ENCODE measurements at places on chromosomes 16 and 17. TPM values are rescaled to one million over a fixed set of nuclear protein-coding genes. Genes with fewer than 3 reads are reported as not detected.

The CTRB2 gene
- not detected for polyA plus RNA-seq

DNA sequence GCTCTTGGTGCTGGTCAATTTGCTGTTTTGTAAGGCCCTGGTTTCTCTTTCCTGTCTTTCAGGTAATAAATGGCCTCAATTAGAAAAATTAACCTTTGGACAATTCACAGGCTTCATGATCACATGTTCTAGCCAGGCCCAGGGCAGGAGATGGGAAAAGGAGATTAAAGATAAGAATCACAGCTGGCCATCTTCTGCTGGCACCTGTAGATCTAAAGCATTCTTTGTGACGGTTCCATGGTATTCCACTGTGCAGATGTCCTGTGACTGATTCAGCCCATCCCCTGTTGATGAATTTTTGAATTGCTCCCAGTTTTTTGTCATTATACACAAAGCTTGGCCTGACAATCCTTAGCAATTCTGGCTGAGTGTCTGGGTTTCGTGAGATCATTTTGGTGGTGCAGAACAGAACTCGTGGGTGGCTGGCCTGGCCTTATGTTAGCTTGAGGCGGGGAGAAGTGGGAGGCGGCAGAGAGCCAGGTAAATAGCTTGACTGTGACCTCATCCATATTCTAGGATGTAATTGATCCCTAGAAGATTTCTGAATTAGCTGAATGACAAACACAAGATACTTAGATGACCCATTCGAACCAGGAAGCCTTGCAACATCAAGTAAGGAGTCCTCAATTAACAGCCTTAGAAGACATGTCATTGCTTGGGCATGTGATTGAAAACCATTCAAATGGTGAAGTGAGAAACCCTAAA lies 14.1 kb downstream of the TMC5 start:
- no peak for DNase-seq

GRCh38 chr16:51306886-51307595 lies 156.0 kb upstream of the SALL1 start:
- no peak for DNase-seq

The USP6 gene
- polyA plus RNA-seq, result 0.06 TPM

The OTOP3 gene
- polyA plus RNA-seq, result not detected

DNA sequence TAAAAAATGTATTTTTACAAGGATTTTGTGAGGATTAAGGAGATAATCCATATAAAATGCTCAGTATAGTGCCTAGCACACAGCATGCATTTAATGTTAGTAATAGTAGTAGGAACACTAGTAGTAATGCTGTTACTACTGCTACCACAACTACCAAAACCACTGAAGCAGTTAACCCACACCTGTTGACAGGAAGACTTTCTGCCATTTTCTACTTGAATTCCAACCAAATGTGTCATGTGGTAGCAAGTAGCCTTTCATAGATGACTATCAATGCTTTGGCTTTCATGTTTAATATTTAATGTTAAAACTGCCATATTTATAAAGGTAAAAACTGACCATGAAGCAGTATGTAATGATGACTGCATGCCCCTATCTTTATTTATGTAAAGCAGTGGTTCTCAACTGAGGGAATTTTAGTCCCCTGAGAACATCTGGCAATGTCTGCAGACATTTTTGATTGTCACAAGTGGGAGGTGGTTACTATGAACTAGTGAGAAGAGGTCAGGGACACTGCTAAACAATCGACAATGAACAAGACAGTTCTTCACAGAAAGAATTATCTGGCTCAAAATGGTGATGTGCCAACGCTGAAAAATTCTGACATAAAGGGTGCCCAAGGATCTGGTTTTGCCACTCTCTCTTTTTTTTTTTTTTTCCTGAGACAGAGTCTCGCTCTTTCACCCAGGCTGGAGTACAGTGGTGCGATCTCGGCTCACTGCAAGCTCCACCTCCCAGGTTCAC lies 89.4 kb downstream of the ITFG1 start:
- no peak for DNase-seq

The CDH16 gene
- 1,180 TPM for polyA plus RNA-seq

GRCh38 chr16:13633391-13633861 lies 286.5 kb upstream of the ERCC4 start:
- peak; percentile 62 for DNase-seq

DNA sequence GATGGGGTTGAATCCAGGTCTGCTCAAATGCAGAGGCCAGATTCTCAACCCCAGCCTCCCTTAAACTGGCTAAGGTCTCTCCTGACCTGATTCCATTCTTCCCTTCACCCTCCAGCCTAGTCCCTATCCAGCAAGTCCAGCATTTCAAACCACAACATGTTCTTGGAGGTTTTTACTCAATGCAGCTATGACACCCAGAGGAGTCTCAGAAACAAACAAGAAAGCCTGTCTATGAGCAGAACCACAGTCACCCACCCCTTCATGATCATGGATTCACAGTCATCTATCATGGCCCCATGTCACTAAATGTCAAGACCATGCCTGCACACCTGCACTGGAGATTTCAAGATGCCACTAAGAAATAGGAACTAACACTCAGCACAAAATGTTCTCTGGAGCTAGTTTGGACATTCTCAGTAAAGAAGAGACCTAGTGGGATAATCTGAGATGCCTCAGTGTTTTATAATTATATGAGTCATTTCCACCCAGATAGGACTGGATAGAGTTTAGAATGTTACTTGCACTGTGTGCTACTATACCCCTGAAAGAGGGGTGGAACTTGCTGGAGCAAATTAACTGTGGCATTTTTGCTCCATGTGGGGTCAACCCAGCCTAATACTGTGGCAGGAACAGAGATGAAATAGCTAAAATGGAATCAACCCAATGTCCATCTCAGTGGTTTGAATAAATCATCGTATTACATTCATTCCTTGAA lies 9.5 kb upstream of the METTL22 start:
- DNase-seq, result no peak

The HOXB1 gene
- not detected for polyA plus RNA-seq

The LPO gene
- polyA plus RNA-seq, result not detected

GRCh38 chr17:43019418-43019817 lies 2.8 kb downstream of the VAT1 start:
- DNase-seq, result no peak

- peak; percentile 89 for DNase-seq
Measured at GRCh38 chr16:4298761-4299522, 16.9 kb upstream of the GLIS2 start.

GRCh38 chr17:237406-237955 lies 56.0 kb upstream of the DOC2B start:
- no peak for DNase-seq

The GP1BA gene
- not detected for polyA plus RNA-seq

DNA sequence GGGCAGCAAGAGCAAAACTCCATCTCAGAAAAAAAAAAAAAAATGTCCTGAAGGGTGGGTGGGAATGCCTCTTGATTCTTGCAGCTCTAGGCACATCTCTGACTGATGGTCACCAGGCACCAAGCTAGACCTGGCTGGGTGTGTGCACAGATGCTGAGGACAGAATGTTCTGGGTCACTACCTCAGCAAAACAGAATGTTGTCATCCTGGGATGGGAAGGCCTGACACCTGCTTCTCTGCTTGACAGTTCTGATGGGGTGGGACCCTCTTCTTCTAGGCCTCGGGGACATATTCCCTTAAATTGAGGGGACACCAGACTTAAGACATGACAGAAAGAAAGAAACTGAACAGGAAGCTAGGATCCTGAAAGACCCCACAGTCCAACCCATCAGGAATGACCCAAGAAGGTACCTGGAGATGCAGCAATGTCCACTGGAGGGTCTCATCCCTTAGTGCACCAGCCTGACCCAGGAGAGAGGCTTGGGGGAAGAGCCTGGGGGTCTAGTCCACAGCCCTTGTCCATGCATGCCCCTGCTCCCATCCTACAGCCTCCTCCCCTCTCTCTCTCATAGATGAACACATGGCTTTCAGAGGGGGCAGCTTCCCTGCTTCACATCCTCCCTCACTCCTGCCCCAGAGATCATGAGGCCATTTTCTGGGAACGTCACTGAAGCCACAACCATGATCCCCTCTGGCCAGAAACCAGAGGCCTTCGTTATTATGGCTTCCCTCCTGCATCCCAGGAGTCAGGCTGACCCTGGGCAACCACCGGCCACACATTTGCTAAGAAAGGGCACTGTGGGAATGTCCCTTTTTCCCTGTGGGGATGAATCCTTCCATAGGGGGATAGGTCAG lies 3.8 kb upstream of the STAT5B start:
- no peak for DNase-seq

The HOXB6 gene
- 44.0 TPM for polyA plus RNA-seq

DNA sequence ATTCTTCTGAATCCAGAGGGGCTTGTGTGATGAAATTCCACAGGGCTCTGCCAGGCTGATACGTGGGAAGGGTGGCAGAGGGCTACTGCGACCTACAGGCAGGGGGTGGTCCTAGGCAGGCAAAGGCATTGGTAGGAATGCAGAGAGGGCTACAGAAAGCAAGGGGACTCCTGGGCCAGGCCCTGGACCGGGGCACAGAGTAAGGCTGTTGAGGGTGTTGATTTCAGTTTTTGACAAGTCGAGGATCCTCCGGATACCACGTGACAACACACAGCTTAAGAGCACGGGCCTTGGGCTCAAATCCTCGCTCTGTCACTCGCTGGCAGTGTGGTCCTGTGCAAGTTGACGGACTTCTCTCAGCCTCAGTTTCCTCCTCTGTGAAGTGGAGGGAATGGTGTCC lies 19.1 kb upstream of the DOC2B start:
- DNase-seq, result no peak

- no peak for DNase-seq
Measured at GRCh38 chr16:57574646-57575467, 32.4 kb downstream of the ADGRG5 start.

The PEMT gene
- polyA plus RNA-seq, result 52.1 TPM

The RAB34 gene
- polyA plus RNA-seq, result 128 TPM

GRCh38 chr17:82414548-82415281 lies 3.4 kb upstream of the HEXD start:
- DNase-seq, result peak; percentile 89

GRCh38 chr17:7179317-7180254 lies at the start of gene ASGR1:
Gene ASGR1, minus strand, starts transcription at chr17:7179370. Its CDS starts 807 bp downstream, at chr17:7178563.
- DNase-seq, result no peak

The GAST gene
- polyA plus RNA-seq, result not detected

The RAB40C gene
- polyA plus RNA-seq, result 18.1 TPM

The RNF213 gene
- polyA plus RNA-seq, result 43.4 TPM

DNA sequence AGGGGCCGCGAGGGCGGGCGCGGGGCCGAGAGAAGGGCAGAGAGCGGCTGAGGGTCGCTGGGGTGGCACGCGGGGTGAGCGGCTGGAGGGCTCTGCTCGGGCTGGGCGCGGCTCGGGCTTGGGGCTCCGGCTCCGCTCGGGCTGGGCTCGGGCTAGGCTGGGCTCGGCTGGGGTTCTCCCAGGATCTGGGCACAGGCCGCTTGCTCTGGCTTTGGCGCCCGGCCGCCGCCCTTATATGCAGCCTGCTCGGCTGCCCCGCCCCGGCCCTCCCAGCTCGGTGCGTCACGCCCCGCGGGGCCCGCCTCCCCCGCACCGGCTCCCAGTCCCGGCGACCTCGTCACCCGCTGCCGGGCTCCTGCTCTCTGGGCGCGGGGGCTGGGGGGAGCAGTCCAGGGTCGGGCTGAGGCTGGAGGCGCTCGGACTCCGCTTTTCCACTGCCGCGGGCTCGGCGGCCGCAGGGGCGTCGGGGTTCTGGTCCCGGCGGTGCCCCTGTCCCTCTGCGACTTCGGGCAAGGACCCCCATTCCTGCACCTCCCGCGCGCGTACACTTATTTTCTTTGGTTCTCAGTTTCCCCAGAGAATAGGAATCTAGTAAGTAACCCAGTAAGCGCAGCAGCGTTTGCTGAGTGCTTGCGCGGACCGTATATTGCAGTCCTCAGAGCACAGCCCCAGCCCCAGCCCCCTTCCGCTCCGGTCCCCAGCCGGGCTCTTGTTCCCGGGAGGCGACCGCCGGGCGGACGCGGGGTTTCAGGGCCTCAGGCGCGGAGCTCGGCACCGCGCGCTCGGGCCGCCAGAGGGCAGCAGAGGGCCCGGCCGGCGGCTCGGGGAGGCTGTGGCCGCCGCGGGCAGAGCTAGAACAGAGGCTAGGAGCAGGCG lies at the start of gene RASD1:
TSS of gene RASD1 (minus strand) at position 207 of the 876 bp plus-strand sequence. CDS start 214 bp downstream, outside the sequence.
- peak; percentile 86 for DNase-seq

DNA sequence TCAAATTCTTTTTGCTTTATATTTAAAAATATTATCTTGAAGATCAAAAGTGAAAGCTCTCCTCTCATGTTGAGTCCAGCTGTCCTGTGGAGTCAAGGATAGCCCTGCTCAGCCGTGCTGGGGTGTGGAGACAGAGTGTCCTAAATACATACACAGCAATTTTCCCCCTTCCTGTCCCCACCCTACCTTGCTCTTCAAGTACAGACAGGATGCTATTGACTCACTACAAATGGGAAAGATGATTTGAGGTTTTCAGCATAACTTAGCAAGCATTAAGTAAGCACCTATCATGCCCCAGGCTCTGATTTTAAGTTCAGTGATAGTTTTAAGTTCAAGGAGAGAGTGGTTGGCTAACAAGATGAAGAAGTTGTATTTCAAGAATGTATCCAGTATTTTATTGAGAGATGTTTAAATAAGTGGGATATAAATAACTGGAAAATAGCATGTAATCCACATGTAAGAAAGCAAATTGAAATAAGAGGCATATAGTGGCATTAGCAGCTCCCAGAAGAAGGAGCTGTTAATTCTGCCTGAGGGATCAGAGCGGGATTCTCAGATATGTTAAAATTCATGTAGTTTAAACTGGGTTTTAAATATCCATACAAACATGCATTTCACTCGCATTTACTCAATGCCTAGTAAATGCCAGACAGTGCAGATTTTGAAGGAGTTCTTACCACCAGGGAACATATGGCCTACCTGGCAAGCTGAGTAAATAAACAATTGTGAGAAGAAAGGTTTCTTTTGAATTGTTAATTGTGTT lies 183.5 kb upstream of the ANKFN1 start:
- no peak for DNase-seq

The RAMP2 gene
- 134 TPM for polyA plus RNA-seq

The CHP2 gene
- polyA plus RNA-seq, result 6.8 TPM

- DNase-seq, result no peak
Measured at GRCh38 chr17:74343526-74344284, 17.7 kb downstream of the KIF19 start.

GRCh38 chr16:56601325-56601724 lies 7.1 kb upstream of the MT2A start:
- no peak for DNase-seq

The FBXL20 gene
- 3.2 TPM for polyA plus RNA-seq

DNA sequence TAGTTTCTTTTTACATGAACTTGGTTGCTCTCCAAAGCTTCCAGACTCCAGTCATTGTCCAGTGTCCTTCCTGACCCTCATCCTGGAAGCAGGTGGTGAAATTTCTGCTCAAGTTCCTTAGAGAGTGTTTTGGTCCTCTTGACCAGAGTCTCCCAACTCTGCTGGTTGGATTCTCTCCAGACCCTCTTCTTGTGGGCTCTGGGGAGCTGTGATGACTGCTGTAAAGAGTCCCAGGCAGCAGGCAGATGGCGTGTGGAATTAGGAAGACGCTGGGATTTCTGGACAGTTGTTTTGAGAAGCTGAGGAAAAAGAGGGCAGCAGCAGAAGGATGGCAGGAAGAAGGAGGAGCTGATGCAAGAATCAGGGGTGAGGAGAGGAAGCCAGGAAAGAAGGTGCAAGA lies 1.6 kb upstream of the SEZ6 start:
- DNase-seq, result no peak
